Right ventricle myocardium superior (tissue), 1 donor: ENCODE measurements at places on chromosomes 1 and 21. TPM values are rescaled to one million over a fixed set of nuclear protein-coding genes. Genes with fewer than 3 reads are reported as not detected.

The LYPD8 gene
- not detected for total RNA-seq

The PTPN7 gene
- 0.27 TPM for total RNA-seq

The OR6K2 gene
- not detected for total RNA-seq

The IFI44L gene
- total RNA-seq, result 3.3 TPM

The LRRC38 gene
- total RNA-seq, result not detected

The RHBDL2 gene
- not detected for total RNA-seq

The NPPA gene
- total RNA-seq, result 25.3 TPM

The WNT2B gene
- total RNA-seq, result 1.2 TPM

The LPGAT1 gene
- total RNA-seq, result 21.4 TPM

The CRP gene
- total RNA-seq, result not detected

The CRYBG2 gene
- total RNA-seq, result not detected

The VCAM1 gene
- 2.5 TPM for total RNA-seq

The CCDC30 gene
- 1.5 TPM for total RNA-seq

The LAMC2 gene
- 4.0 TPM for total RNA-seq

The FNDC5 gene
- 139 TPM for total RNA-seq

The MAP3K21 gene
- total RNA-seq, result 0.22 TPM

The CD1B gene
- total RNA-seq, result not detected

The SMCP gene
- not detected for total RNA-seq

The CELA3B gene
- not detected for total RNA-seq

The LCE1E gene
- not detected for total RNA-seq

The FOXO6 gene
- total RNA-seq, result 3.6 TPM

The MYCBP gene
- total RNA-seq, result 14.1 TPM

The TIAM1 gene
- total RNA-seq, result 2.9 TPM

The MYBPH gene
- not detected for total RNA-seq

The AMY2A gene
- not detected for total RNA-seq

The ASPM gene
- 0.40 TPM for total RNA-seq

The TNFAIP8L2 gene
- total RNA-seq, result 1.5 TPM

The LCE2B gene
- not detected for total RNA-seq

The DNAH14 gene
- 5.6 TPM for total RNA-seq

The HCRTR1 gene
- 0.46 TPM for total RNA-seq

The GNG4 gene
- not detected for total RNA-seq

The ICOSLG gene
- total RNA-seq, result 4.3 TPM
